Skeletal muscle cell (primary cell): ENCODE measurements at places on chromosomes 5 and 9.

DNA sequence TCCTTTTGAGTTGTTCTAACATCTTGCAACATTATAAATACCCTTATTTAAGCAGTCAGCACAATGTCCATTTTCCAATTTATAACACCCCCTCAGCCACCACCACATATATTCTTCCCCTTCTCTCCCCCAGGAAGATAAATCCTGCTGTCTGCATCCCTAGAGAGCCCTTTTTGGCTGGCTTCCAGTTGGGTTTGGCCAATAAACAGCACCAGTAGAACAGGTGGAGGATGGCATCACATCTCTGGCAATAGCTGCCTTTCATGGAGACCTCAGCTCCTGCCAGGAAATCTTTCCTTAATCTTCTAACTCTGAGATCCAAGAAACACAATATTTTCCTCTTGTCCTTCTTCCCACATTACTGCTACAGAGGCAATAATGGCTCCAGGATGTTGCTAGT, 53.7 kb downstream of the TRIM36 start:
- no peak for DNase-seq

- DNase-seq, result no peak
Measured at GRCh38 chr5:150670275-150670947, 9.4 kb downstream of the MYOZ3 start.

DNA sequence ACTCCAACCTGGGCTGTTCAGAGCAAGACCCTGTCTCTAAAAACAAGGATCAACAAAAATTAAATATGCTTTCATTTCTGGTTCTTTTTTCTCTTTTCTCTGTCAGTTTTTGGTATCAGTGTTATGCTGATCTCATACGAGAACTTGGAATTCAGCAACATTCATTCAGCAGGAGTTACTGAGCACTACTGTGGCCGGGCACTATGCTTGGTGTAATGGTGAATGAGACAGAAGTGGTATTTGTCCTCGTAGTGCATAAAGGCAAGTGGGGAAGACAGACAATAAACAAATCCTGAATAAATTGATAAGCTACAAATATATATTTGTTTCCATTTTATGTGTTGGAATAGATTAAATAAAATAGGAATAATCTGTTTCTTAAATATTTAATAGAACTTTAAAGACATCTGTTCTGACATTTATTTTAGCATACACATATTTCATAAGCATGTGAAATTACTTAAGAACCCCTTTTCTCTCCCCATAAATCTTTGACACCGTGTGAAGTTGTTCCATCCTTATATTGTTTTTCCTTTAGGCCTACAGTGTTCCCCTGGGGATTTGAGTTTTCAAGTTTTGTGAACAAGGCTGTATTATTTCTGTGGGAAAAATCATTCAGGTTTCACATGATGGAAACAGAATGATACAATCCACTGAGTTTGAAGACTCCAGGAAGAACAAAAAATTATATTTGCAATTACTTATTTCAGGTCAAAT, 24.6 kb downstream of the UBAP1 start:
- peak; percentile 31 for DNase-seq

DNA sequence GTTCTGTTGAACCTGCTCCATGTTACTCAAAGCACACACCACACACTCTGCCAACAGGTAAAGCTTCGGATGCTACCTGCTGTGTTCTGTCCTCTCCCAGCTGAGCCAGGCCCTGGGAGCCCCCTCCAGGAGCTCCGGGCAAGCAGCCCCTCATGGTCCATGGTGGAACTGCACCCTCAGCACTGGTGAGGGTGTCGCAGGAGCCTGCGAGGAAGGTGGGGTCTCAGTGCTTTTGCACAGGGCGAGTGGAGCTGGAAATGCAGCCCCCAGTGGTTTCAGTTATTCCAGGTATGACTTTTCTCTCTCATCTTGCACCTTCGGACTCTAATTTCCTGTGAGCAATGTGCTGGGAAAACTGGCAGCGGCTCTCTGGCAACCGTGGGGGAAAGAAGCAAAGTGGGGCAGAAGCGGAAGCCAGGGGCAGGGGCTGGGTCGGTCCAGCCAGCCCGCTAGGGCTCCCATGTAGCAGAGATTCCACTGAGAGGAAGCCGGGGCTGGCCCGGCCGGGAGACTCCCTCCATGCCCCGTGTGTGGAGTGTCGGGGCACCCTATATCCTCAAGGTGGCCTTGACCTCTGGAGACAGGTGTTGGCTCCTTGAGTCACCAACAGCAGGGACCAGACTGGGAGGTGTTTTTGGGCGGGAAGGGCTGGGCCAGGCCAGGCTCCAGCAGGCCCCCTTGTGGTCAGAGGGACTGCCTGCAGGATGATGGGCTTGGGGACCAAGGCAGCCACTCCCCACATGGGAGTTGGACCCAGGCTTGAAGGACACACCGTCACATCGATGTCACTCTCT, 75.6 kb upstream of the PRSS3 start:
- DNase-seq, result no peak
